Adipocyte (in vitro differentiated cells): ENCODE measurements at places on chromosomes 2 and 18.
A peak's percentile ranks its signal among the peaks of the same experiment; 100 is the strongest.

GRCh38 chr2:11096591-11096990, 58.7 kb upstream of the SLC66A3 start:
- no peak for DNase-seq

DNA sequence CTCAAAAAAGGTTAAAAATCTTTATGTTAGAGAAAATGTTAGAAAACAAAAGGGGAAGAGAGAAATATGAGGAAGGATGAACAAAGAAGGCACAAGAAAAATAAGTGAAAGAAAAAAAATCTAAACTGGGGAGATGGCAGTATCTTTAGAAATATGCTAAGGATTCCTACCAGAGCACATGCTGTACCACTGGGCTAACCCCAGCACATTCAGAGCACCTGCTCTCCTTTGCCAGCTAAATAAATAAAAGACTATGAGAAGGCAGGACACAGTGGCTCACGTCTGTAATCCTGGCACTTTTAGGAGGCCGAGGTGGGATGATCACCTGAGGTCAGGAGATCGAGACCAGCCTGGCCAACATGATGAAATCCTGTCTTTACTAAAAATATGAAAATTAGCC, 92.2 kb upstream of the CDKL4 start:
- no peak for DNase-seq

- no peak for DNase-seq
These were observed 141.0 kb upstream of the RAB12 start for GRCh38 chr18:8468191-8468590.

- no peak for DNase-seq
These were observed 62.3 kb downstream of the PSMG2 start for GRCh38 chr18:12765126-12765525.

DNA sequence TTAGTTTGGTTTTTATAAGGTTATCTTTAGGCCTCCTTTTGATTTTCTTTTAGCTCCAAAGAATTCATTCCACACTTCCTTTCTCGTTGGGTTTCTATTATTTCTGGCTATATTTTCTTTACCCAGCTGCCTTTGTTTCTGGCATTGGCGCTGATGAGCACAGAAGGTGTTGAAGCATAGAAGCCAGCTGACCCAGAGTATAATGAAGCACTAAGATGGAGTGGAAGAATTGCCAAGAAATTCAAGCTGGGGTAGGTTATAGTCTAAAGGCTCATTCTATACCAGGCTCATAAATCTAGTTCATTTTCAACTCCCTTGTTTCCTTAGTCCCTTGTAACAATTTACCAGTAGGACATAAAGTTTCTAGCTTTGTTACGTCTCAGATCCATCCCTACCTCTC, 169.5 kb downstream of the HRH4 start:
- DNase-seq = no peak

DNA sequence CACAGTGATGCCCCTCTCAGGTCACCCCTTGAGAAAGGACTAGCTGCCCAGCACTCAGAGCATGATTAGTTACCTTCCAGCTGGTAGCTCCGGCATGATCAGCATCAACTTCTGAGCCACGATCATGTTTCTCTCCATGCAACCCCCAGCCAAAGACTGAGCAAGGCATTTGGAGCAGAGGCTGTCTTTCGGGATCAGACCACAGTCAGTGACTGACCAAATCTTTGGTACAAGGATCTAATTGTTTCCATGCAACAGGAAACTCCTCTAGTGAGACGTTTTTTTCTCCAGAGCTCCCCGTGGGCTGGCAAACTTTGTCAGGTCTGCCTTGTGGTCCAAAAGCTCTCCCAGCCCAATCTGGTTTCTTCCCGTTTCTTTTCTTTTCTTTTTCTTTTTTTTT, 244.3 kb downstream of the METTL4 start:
- peak; percentile 5 for DNase-seq

GRCh38 chr18:47591429-47591828, 339.0 kb downstream of the SMAD2 start:
- no peak for DNase-seq

GRCh38 chr2:214515111-214515510, 104.3 kb downstream of the VWC2L start:
- DNase-seq = no peak

GRCh38 chr18:48615566-48616401, 77.0 kb downstream of the CTIF start:
- DNase-seq = no peak

DNA sequence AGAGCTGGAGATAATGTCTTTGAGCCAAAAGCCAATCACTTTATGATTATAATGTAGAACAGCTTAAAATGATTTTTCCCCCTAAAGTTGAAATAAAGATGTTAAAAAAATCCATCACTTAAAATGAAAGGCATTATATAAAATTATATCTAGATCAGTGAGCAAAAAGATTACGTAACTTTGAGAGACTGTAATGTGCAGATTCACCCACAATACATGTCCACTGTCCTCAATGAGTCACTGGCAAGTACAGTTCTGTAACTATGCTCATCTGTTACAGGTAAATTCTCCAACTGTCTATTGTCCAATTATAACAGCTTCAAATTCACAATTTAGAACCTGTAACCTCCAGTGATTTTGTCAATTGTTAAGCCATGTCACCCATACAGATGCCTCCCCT, 19.0 kb downstream of the FAM161A start:
- DNase-seq = no peak

DNA sequence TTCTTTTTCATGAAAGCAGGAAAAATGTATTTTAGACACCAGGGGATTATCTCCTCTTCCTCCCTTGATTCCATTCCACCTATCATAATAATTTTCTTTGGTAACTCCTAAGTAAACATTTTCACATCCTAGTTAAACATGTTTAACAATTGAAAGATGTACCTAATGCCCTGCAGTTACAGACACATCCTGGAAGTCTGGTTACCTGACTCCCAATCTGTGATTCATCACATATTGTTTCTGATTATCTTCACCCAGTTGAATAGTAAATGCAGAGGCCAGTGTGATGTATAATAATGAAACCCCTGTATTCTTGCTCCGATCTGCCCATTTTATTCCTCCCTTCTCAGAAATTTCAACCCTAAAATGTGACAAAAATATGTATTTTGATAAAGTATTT, 1237.6 kb upstream of the LRRTM1 start:
- no peak for DNase-seq
